ENCODE measurements at places on chromosomes 3 and 15.

GRCh38 chr15:37638691-37639090, 295.7 kb upstream of the TMCO5A start:
- DNase-seq, result no peak

GRCh38 chr3:172678068-172678467, 32.8 kb downstream of the NCEH1 start:
- DNase-seq, result no peak

GRCh38 chr3:123520656-123521055, 64.2 kb downstream of the HACD2 start:
- no peak for DNase-seq

DNA sequence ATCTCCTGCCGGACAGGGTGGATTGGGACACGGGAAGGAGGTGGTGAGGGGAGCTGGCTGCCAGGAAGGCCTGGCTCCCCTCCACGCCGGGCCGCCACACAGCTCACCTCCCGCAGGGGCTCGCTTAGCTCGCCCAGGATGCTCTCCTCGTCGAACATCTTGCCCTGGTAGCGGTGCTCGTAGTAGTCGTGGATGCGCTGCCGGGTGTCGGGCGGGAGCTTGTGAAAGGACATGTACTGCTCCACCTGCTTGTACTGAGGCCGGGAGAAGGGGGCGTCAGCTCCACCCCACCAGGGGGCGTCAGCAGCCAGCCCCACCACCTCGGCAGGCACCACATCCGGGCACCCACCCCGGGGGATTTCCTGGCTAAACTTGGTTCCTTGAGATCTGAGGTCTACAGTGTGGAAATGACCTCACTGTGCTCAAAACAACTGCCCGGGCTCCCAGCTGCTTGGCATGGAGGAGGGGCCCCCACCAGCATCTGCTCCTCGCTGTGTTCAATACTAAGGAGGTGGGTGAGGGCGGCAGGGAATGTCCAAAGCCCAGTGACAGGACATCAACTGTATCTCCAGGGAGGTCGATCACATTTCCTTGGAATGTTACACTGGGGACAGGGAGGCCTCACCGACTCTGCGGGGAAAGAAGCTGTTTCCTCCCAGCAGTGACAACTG, 43.4 kb downstream of the HCN4 start:
- peak; percentile 73 for DNase-seq

DNA sequence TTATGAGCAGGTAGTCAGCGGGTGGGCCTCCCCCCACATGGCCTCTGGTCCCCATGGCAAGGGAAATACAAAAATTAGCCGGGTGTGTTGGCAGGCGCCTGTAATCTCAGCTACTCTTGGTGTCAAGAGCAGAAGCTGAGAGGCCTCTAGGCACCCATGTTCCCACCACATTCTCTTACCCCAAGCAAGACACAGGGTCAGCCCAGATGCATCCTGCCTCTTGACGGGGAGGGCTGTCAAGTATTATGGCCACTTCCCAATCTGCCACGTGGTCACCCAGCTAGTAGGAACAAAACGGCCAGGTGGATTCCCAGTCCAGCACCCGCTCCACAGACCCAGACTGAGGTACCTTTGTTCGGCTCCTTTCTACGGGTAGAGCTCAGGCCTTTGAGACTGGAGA, 16.2 kb upstream of the SLC6A6 start:
- DNase-seq, result no peak

DNA sequence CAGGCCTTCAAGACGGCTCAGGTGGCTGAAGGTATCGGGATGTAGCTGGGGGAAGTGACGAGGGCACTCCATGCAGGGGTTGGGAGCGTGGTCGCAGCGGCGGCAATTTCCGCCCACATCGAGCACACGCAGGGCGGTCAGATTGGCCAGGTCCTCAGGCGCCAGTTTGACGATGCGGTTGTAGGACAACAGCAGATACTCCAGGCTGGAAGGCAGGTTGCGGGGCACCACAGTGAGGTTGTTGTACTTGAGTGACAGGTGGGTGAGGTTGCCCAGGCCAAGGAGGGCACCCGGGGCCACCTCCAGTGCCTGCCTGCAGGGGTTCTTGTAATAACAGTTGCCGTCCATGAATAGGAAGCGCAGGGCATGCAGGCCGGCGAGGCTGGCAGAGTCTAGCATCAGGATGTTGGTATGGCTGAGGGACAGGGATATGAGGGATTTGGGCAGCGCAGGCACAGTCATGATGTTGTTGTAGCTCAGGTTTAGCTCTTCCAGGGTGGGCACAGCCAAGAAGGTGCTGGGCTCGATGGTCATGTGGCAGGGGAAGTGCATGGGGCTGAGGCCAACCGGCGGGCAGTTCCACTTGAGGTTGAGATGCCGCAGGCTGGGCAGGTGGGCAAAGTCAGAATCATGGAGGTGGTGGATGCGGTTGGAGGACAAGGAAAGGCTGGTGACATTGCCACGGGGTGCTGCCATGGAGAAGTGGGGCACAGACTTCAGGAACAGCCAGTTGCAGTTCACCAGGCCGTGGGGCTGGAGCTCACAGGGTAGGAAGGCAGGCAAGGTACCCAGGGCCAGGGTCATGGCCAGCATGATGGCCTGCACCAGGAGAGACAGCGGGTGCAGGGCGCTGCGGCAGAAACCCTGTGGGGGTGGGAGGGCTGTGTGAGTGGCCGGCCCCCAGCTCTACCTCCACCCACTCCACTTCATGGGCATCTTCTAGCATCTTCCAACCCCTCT, 1.7 kb downstream of the TLR9 start:
- DNase-seq, result no peak

- no peak for DNase-seq
Measured at GRCh38 chr3:126479642-126480041, 4.0 kb upstream of the ZXDC start.

DNA sequence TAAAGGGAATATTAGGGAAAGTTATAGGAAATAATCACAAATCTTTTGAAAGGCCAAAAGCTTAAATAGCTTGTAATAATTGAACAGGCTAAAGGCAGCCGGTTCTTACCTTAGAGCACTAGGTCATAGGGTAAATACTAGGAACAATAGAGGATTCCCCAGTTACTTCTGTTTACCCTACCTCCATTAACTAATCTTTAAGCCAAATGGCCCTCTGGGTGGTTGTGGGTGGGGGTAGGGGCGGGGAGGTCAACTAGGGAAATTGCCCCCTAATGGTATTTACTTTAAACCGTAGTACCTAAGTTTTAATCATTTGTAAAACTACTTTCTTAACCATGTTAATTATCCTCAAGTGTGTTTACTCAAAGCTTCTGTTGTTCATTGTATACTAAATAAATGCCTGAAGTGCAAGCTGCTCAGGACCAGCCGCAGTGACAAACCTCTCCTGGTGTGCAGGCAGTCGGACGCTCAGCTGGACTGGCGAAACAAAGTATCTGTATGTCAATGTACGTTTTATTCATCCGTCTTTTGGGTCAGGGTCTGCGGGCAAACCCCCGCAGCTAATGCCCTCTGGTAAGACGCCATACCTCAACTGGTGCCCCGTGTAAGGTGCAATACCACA, 18.9 kb downstream of the MAGEL2 start:
- no peak for DNase-seq

GRCh38 chr15:48719668-48720067, 74.2 kb upstream of the FBN1 start:
- no peak for DNase-seq

DNA sequence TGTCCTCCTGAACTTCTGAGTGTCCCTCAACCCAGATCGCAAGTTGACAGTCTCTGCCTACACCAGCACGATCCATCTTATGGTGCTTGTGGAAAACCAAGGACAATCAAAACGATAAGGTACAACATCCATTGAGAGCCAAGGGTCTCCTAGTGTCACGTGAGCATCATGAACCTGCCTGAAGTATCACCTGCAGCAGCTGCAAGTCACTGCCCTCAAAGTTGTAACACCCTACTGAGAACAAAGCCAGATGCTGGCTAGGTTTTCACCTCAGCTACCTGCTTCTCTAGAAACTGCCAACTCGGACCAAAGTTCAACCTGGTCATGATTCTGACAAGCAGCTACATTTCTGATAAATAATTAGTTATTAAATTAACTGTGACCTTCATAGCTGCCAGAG, 17.5 kb downstream of the C2CD4B start:
- DNase-seq, result no peak

- no peak for DNase-seq
Measured at GRCh38 chr3:46338840-46339239, 15.1 kb upstream of the CCR2 start.

DNA sequence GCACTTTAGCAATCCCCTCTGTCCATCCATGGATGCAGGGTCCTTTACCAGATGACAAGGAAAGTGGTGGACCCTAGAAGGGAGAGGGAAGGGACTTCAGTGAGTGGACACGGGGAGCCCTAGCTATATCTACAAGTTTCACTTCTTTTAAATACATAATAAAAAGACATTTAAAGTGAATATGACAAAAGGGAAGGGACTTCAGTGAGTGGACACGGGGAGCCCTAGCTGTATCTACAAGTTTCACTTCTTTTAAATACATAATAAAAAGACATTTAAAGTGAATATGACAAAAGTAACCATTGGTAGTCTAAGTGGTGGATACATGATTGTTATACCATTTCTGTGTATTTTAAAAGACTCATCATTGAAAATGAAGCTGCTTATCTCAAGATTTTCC, 81.9 kb upstream of the HES1 start:
- DNase-seq, result no peak

- DNase-seq, result no peak
Measured at GRCh38 chr3:24191801-24192403, 246.8 kb downstream of the NR1D2 start.

All from upper lobe of left lung (tissue), 6 donors.